ENCODE measurements at places on chromosomes 2 and 18. TPM values are rescaled to one million over a fixed set of nuclear protein-coding genes. Genes with fewer than 3 reads are reported as not detected.

- no peaks in the 10 kb centered on the region for H3K4me1 ChIP-seq
- H3K27me3 ChIP-seq = no peaks in the 10 kb centered on the region
- no peak for DNase-seq
- no peaks in the 10 kb centered on the region for H3K36me3 ChIP-seq
- H3K4me3 ChIP-seq = no peak overlapping the region
Measured at GRCh38 chr18:8713691-8714090, 8.3 kb downstream of the MTCL1 start.

DNA sequence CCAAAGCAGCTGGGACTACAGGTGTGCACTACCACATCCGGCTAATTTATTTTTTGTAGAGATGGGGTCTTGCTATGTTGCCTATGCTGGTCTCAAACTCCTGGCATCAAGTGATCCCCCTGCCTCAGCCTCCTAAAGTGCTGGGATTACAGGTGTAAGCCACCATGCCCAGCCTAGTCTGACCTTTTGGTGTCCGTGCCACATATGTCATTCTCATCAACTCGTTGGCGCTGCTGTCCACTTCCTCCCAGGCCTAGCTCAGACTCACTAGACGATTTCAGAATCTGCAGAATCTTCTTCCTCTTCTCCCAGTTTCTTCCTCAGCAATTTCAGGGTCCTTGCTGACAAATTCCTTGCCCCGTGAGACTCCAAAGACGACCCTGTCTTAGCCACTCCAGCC lies 39.8 kb upstream of the DNMT3A start:
- no peak overlapping the region for H3K4me3 ChIP-seq
- H3K27me3 ChIP-seq = no peaks in the 10 kb centered on the region
- no peak for DNase-seq
- peak overlapping the region; percentile 79 for H3K27ac ChIP-seq
- no peaks in the 10 kb centered on the region for H3K36me3 ChIP-seq

- no peaks in the 10 kb centered on the region for H3K4me1 ChIP-seq
- no peak for DNase-seq
- H3K4me3 ChIP-seq = no peak overlapping the region
Measured at GRCh38 chr2:75090770-75091515, 108.4 kb downstream of the TACR1 start.

DNA sequence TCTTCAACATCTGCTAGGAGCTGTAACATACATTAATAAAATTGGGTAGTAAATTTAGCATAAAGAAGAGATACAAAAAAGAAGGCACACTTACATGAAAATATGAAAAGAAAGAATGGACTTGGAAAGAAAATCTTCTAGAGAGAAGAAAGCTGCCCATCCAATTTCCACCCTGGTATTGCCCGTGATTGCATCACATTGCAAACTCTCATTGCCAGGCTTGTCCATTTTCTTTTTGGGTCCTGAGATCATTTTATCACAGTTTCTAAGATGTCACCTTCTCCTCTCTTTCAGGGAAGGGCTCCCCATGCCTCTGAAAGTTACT lies 321.5 kb downstream of the RND3 start:
- DNase-seq = no peak
- no peaks in the 10 kb centered on the region for H3K36me3 ChIP-seq
- H3K27ac ChIP-seq = no peak overlapping the region
- no peaks in the 10 kb centered on the region for H3K27me3 ChIP-seq
- H3K4me3 ChIP-seq = no peak overlapping the region

DNA sequence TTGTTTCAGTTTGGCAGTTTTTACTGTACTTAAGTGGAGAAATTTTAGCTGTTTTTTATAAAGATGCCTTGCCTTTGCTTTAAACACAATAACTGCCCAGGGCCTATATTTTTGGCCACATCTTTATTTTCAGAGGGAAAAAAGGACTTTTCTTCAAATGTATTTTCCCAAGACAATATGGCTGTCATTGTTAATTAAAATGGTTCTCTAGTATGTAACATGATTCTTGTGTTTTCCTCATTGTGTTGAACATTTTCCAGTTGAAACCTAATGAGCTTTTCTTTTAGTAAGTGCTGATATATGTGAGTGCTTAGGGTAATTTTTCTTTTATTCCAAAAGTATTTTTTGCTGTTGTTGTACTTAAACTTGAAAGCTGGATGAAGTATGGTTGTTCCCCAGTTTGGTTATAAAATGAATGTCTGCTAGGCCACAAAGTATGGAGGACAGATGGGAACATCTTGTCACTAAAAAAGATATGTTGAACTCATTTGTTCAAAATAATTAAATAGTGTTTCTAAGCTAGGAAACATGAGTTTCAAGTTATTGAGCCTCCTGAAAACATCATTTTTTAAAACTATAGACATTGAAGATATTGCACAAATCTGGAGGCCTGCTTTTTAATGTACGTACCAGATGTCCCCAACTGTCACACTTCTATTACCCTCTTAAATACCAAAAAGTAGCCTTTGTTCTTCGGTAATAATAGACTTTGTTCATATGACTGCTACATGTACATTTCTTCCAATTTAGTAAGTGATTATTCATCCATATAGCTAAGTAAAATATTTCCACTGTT lies 147.5 kb upstream of the DAPL1 start:
- DNase-seq = no peak
- no peaks in the 10 kb centered on the region for H3K27me3 ChIP-seq
- no peaks in the 10 kb centered on the region for H3K4me1 ChIP-seq
- no peak overlapping the region for H3K27ac ChIP-seq

- H3K4me3 ChIP-seq = no peak overlapping the region
- DNase-seq = no peak
- no peak overlapping the region for H3K27ac ChIP-seq
- no peaks in the 10 kb centered on the region for H3K27me3 ChIP-seq
- H3K4me1 ChIP-seq = no peaks in the 10 kb centered on the region
- H3K36me3 ChIP-seq = no peaks in the 10 kb centered on the region
Measured at GRCh38 chr2:5409898-5410381, 282.2 kb upstream of the SOX11 start.

- H3K27ac ChIP-seq = no peak overlapping the region
- DNase-seq = no peak
- no peaks in the 10 kb centered on the region for H3K4me1 ChIP-seq
- H3K27me3 ChIP-seq = no peaks in the 10 kb centered on the region
- H3K4me3 ChIP-seq = no peak overlapping the region
- no peaks in the 10 kb centered on the region for H3K36me3 ChIP-seq
Measured at GRCh38 chr2:146642066-146642465, 1202.8 kb upstream of the ACVR2A start.

PLEK gene
- 0.68 TPM for total RNA-seq

- no peak overlapping the region for H3K27ac ChIP-seq
- no peaks in the 10 kb centered on the region for H3K36me3 ChIP-seq
- H3K27me3 ChIP-seq = no peaks in the 10 kb centered on the region
- no peaks in the 10 kb centered on the region for H3K4me1 ChIP-seq
- no peak overlapping the region for H3K4me3 ChIP-seq
- no peak for DNase-seq
Measured at GRCh38 chr2:124153713-124154112, 128.6 kb downstream of the CNTNAP5 start.

SRSF7 gene
- total RNA-seq = 21.5 TPM

- peaks cover 69% of the 10 kb centered on the region for H3K4me1 ChIP-seq
- peak overlapping the region; percentile 72 for H3K4me3 ChIP-seq
- peak overlapping the region; percentile 100 for H3K27ac ChIP-seq
- no peaks in the 10 kb centered on the region for H3K27me3 ChIP-seq
- peak; percentile 87 for DNase-seq
- H3K36me3 ChIP-seq = peaks cover 27% of the 10 kb centered on the region
Measured at GRCh38 chr2:217858519-217859491, 144.0 kb downstream of the TNS1 start.

DNA sequence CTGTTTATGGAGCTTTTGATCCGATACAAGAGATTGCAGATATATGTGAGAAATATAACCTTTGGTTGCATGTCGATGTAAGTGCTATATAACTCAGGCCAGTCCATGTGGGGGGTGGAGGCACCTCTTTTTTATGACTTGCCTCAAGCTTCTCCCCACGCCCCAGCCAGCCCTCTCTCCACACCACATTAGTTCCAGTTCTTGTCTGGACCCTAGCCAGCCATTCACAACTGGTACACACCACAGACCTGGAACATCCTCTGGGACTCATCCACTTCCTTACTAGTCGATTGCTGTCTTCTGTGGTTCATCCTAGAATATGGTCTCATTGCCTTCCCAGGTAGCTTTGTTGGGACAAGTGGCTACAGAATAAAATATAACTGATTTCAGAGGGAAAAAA lies 31.0 kb downstream of the GAD1 start:
- no peak for DNase-seq
- no peak overlapping the region for H3K4me3 ChIP-seq
- no peaks in the 10 kb centered on the region for H3K4me1 ChIP-seq
- H3K36me3 ChIP-seq = no peaks in the 10 kb centered on the region

GRCh38 chr2:119289642-119290041 lies 66.0 kb downstream of the STEAP3 start:
- no peak overlapping the region for H3K4me3 ChIP-seq
- H3K36me3 ChIP-seq = no peaks in the 10 kb centered on the region
- H3K27ac ChIP-seq = peak overlapping the region; percentile 71
- no peak for DNase-seq

SULT1C4 gene
- total RNA-seq = 1.6 TPM

Data from gastrocnemius medialis (tissue), 4 donors.